CD4-positive, alpha-beta memory T cell (primary cell): ENCODE measurements at places on chromosomes 3 and 15.

DNA sequence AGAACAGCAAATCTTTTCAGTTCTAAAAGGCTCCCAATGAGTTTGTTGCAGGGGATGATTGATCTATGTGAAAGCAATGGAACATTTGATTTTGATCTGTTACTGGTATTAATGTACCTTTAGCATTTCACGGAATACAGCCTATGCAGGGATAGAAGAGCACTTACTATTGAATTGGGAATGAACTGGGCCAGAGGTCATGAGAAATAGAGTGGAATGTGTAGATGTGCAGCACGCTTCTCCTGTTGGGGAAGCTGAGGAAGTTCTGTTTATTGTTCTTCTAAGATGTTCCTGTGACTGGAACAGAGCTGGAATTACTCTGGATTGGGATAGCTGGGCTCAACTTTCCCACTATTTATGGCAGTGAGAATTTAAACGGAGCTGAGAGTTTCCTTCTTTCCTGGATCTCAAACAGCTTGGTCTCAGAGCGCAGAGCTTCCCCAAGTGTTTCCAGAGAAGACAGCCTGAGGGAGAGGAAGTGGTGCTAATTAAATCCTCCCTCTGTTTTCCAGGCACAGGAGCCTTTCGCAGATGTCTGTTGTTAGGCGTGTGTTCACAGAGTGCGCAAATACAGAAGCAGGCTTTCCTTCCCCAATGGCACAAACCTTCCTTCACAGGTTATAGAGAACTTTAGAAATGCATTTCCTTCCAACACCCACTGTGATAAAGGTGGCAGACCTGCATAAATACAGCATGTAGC is 32.5 kb downstream of the TPRG1 start:
- no peak for DNase-seq

DNA sequence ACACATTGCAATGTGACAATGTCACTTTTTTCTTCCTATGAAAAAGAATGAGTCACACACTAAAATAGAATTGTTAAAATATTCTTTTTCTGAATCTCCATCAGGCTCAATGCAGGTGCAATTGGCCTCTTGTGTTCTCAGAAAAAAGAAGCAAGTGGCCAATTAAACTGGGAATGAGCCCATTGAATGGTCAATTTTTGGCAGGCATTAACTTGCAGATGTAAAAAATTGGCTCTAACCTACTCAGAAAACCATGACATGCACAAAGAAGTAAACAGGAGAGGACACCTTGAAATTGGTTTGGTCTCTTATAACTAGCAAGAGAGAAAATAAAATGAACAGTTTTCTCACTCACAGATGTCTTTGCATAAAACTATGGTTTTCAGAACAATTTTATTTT is 820.8 kb downstream of the TBL1XR1 start:
- DNase-seq: no peak

- DNase-seq: no peak
Measured at GRCh38 chr3:112813016-112813415, 33.6 kb downstream of the CD200R1L start.

GRCh38 chr3:41026394-41027177 is 172.7 kb upstream of the CTNNB1 start:
- DNase-seq: no peak

GRCh38 chr15:50353251-50353974 is 1.6 kb downstream of the GABPB1 start:
- peak; percentile 86 for DNase-seq
